ENCODE measurements at places on chromosomes 2 and 18.

GRCh38 chr18:45724601-45725000, 620 bp downstream of the SLC14A1 start:
- DNase-seq: no peak

DNA sequence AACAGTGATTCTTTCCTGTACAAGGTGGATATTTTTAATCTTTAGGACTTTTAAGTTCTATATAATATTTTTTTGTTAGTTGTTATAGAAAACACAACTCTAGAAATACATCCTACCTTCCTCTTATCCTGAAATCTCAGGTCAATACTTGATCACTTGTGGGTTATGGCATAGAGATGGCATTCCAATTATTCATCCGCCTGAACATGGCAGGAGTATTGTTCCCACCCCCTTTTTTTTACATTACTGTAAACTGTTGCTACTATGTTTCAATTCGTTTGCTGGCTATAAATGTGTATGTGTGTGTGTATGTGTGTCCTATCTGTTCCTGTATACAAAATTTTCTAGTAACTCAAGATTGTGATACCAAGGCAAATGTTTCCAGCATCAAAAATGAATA, 43.3 kb upstream of the FN1 start:
- DNase-seq: no peak

- no peak for DNase-seq
Measured at GRCh38 chr2:37361994-37362698, 17.7 kb downstream of the QPCT start.

DNA sequence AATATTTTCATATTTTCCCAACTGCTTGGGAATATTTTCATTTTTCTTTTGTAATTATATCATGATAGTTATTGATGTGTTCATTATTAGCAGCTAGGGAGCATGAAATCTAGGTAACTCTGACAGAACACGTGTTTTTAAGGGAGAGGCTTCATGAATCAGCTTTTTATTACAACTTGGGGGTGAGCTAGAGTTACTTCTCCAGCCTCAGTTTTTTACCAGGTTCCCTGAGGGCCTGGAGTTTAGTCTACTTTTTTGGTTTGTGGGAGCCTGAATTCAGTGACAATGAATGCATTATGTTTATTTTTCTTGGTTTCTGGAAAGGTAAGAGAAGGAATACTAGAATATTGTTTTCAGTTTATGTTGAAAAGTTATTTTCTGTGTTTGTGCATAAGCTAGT, 18.0 kb downstream of the NAB1 start:
- DNase-seq: no peak

DNA sequence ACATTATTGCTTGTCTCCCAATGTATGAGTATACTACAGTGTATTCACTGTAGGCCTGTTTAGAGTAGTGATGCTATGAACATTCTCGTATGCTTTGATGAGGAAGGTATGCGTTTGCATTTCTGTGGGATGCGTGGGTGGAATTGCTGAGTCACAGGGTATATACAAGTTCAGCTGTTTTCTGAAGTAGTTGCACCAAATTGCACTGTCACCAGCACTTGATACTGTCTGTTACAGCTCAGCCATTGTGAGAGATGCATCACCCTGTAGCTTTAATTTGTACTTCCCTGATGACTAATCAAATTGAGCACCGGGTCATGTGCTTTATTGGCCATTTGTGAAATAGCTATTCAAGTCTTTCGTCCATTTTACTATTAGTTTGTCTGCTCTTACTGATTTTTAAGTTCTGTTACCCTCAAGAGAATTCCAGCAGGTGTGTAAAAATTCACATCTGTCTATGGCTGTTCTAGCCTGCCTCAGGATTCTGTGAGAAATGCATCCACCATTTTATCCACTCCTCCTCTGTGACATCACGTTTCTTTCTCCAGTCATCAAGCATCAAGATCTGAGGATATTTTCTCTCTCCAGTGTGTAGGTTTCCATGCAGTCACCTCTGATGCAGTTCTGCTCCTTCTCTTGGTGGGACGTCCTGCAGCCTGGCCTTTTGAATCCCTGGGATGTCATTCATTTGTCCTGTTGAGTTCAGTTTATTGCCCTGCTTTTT, 72.5 kb downstream of the DGKD start:
- no peak for DNase-seq

DNA sequence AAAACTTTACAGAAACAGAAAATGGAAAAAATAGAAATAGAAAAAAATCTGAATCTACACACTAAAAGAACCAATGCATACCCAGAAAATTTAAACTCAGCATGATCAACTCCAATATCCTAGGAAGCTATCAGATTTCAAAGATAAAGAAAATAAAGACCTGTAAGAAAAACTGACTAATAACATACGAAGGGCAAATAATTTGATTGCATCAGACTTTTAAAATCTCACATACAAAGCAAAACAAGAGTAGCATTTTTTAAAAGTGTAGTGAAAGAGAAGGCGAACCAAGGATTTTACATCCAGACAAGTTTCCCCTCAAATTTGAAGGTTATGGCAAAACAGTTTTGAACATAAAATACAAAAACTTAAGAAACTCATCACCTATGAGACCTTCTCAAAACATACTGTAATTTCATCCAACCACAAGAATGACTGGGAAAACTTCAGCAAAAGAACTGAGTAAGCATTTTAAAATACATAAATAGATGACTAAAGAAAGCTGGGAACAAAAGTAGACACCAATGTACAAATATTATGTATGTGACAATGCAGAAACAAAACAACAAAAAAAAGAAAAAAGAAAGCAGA, 54.8 kb downstream of the NBAS start:
- no peak for DNase-seq

GRCh38 chr2:20205915-20206524, 18.9 kb downstream of the SDC1 start:
- no peak for DNase-seq

GRCh38 chr2:64807417-64807816, 153.7 kb upstream of the SERTAD2 start:
- DNase-seq: no peak

GRCh38 chr18:32896776-32897547, 124.1 kb upstream of the KLHL14 start:
- DNase-seq: no peak

DNA sequence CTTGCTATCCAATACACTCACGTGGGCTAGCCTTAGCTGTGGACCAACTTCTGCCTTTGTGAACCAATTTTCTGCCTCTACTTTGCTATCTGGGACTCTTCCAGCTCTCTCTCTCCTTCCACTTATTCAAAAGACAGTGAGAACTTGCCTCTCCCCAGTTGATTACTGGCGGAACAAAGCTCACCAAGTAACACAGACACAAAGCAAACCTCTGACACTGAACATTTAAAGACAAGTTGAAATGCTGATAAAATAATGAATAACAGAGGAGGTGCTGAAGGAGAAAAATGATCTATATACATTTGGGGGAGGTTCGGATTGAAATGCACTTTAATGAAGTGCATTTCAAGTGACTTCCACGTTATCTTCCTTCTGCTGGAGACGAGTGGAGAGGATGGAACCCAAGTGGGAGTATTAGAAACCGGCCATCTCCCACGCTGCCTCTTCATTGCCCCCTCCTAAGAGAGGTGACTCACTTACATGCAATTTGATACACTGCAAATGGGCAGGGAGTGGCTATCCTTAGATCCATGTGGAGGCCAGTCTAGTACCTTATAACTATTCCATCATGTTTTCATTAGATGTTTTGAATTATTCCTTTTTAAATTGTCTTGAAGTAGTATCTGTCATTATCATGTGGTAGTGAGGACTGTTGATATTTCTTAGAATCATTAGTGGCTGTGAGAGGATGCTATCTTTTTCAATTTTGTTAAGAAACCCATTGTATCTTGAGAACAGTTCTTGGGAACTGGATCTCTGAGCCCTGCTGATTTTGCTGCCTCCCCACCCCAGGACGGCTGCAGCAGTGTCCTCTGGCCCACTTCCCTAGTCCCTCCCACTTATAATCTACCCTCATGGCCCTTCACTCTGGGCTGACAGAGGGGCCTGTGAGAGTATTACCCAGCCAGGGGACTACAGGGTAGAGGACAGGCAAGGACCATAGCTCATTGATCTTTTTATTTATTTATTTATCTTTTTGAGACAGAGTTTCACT, 6.0 kb upstream of the GLI2 start:
- DNase-seq: no peak

DNA sequence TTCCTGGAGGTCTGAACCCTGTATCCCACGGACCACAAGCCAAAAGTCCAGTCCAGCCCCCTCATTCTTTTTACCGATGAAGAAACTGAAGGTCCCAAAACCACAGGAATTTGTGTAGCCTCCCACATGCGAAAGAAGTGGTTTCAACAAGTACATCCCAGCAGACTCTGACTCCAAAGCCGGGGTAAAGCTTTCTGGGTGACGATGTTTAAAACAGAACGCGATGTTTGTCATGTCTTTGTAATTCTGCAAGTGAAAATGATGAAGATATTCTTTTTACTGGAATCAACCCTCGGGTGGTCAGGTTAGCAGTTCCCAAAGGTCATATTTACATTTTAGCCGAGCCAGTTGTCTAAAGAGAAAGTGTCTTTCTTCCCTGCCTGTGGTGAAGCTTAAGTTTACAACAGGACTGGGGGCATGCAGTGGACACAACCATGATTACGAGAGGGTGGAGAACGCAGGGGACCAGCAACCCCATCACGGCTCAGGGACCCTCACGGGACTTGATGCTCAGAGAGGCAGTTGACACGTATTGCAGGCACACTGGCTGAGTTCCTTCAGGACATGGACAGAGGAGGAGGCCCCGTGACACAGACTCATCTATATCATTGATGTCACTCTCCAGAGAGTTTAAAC, 17.8 kb upstream of the TMEM131 start:
- no peak for DNase-seq

- no peak for DNase-seq
Measured at GRCh38 chr2:67565761-67566160, 168.6 kb downstream of the ETAA1 start.

GRCh38 chr18:31677592-31677991, 6.8 kb downstream of the B4GALT6 start:
- DNase-seq: no peak

- DNase-seq: no peak
Measured at GRCh38 chr2:98899041-98899702, 36.9 kb downstream of the CRACDL start.

DNA sequence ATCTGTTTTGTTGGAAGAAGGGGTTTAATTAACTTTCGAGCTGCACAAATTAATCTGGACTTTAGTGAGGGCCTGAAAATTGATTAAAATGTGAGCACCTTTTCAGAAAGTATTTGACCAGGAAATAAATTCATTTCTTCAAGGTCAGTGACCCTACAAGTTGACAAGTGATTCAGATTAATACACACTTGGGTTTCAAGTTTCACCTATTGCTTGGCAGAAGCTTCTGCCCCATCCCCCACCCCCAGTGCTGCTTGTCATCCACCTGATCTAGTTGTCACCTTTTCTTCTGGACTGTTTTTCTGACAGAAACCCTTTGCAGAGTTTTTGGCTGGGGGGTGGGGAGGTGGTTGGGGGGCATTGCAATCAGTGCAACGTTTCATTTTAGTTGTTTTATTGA, 46.2 kb downstream of the RPRM start:
- DNase-seq: no peak

DNA sequence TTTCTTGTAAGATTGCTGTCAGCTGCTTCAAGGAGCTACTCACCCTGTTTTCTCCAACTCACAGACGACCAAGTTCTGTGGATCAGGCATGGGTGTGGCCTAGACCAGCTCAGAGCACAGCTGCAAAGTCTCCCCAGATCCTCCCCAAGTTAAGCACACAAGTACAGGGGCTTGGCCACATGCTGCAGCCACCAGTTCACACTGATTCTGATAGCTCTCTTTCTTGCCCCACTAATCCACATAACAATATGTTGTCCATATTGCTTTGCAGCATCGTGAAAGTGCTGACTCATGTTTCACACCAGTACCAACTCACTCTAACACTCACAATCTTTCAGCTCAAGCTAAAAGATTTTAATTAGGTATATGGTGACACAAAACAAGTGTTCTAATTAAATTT, 437.0 kb downstream of the PARD3B start:
- DNase-seq: no peak

DNA sequence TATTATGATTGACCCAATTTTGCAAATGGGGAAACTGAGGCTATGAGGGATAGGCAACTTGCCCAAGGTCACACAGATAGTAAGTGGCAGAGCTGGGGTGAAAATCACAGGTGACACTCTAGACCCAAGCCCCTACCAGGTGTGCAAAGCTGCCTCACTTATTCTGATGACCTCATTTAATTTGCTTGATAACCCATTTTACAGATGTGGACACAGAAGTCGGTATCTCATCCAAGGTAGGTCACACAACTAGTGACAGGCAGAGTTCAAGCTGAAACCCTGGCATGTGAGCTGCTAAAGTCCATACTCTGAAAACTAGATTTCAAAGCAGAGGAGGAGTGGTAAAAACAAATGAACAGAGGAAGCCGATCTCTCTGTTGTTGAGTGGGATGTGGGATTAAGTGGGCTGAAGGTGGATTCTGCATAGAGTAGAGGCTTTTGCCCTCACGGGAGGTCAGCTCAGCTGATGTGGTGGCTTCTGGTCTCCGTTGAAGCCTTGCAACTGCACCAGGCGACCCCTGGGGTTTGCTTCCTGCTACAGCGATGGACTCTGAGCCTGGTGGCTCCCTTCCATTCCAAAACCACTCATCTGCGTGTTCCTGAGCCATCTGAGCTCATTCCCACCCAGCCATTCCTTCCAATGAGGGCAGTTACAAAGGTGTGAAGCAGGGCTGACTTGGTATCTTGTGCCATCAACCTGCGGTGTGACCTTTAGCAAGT, 164.3 kb upstream of the FHL2 start:
- DNase-seq: no peak

GRCh38 chr2:225820826-225821225, 421.3 kb downstream of the NYAP2 start:
- no peak for DNase-seq

DNA sequence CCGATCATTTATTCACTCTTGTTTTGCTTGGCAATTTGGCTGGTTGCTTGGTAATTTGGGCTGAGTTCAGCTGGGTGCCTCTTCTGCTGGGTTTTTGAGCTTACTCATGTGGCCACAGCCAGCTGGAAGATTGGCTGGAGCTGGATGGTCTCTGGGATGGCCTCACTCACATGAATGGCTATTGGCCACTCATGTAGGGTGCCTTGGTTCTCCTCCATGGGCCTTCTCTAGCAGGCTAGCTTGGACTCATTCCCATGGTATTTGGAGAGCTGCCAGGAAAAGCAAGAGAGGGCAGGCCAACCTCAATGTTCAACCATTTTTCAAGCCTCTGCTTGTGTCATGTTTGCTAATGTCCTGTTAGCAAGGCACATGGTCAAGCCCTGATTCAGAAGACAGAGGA, 16.9 kb downstream of the ZAP70 start:
- no peak for DNase-seq

- no peak for DNase-seq
Measured at GRCh38 chr2:168559187-168559586, 103.1 kb downstream of the CERS6 start.

DNA sequence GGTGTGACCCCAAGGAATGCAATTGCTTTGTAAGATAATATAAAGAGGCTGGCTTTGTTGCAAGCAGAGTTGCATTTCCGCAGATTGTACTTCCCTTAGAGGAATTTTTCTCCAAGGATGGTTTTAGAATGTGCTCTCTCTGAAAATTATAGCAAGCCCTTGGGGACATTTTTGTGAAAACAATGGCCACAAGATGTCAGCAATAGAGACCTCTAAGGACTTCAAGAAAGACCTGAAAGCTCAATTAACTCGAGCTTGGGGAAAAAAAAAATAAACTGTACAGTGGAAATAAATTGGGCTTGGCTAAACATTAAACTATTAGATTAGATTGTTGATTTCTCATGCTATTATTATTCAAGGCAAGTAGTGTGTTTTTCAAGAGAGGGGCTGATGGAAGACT, 81.3 kb upstream of the KYNU start:
- no peak for DNase-seq
